ENCODE measurements at places on chromosomes 7 and 10. TPM values are rescaled to one million over a fixed set of nuclear protein-coding genes. Genes with fewer than 3 reads are reported as not detected.

HSPA12A gene
- polyA plus RNA-seq = 8.4 TPM

GIMAP5 gene
- not detected for polyA plus RNA-seq

C1QL3 gene
- 0.68 TPM for polyA plus RNA-seq

SFTPA1 gene
- not detected for polyA plus RNA-seq

RSPH10B2 gene
- 0.22 TPM for polyA plus RNA-seq

CPVL gene
- 19.5 TPM for polyA plus RNA-seq

FAM25C gene
- not detected for polyA plus RNA-seq

ARID5B gene
- 0.80 TPM for polyA plus RNA-seq

RHOBTB1 gene
- polyA plus RNA-seq = 10.5 TPM

STEAP2 gene
- polyA plus RNA-seq = 5.9 TPM

MYOZ1 gene
- 0.61 TPM for polyA plus RNA-seq

ERCC6 gene
- 13.9 TPM for polyA plus RNA-seq

GARS1 gene
- 90.8 TPM for polyA plus RNA-seq

BNIP3 gene
- 95.9 TPM for polyA plus RNA-seq

CCL24 gene
- polyA plus RNA-seq = not detected

CALY gene
- polyA plus RNA-seq = 3.7 TPM

UBE2D4 gene
- 17.2 TPM for polyA plus RNA-seq

TCF7L2 gene
- polyA plus RNA-seq = 0.48 TPM

GPR85 gene
- polyA plus RNA-seq = 89.4 TPM

BRI3 gene
- polyA plus RNA-seq = 57.6 TPM

CHAT gene
- not detected for polyA plus RNA-seq

KCNH2 gene
- 35.5 TPM for polyA plus RNA-seq

LOXL4 gene
- polyA plus RNA-seq = not detected

CRCP gene
- polyA plus RNA-seq = 65.9 TPM
